SJSA1 (cell line): ENCODE measurements at places on chromosomes 6 and 20. TPM values are rescaled to one million over a fixed set of nuclear protein-coding genes. Genes with fewer than 3 reads are reported as not detected.

DNA sequence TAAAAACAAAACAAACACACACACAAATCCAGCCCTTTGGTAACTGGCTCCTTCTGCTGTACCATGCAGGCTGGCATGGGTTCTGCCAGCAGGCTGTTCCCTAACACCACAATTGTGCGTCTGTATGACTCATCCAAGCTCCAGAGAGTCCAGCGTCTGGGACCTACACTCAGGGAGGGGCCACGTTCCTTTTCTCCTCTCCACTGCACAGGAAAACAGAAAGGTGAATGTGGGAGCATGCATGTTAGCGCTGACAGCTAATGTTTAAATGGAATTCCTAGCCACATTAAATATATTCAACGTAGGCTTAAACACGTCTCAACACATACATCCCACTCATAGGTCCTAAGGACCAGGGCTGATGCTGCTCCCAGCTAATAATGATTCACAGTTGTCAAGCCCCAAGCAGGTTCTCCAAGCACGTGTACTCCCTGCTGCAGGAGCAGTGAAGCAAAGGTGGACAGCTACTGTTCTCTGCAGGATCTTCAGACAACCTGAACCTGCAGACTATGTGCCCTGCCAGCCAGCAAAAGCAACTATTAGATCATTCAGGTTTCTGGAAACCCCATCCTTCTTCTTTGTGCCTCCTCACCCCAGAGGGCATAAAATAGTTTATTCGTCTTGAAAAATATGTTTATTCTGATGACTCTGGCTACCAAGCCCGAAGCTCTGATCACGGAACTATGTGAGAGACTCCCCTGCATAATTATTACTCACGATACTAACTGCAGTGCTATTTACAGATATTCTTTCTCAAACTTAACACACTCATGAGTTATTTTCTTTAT lies 20.9 kb downstream of the MAP1LC3A start:
- peaks cover 31% of the 10 kb centered on the region for H3K4me1 ChIP-seq
- H3K27ac ChIP-seq, result no peak overlapping the region
- H3K36me3 ChIP-seq, result peaks cover 7% of the 10 kb centered on the region
- no peak overlapping the region for H3K4me3 ChIP-seq
- H3K27me3 ChIP-seq, result no peaks in the 10 kb centered on the region

Gene RIPOR3
- total RNA-seq, result 1.3 and 1.8 TPM in 2 replicates

DNA sequence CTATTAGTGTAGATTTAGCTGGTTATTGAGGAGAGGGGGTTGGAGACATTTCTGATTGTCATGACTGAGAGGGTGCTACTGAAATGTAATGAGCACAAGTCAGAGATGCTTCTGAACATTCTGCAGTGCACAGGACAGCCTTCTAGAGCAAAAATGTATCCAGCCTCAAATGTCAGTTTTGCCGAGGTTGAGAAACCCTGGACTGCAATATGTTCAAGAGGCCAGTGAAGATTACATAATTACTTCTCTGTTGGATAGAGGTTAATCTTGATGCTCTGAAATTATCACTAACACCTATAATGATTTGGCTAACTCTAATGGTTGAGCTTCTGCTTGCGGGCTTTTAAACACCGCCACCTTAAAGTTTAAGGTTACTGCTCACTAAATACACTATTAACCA lies 3.4 kb upstream of the DUSP22 start:
- H3K27ac ChIP-seq, result no peak overlapping the region
- H3K36me3 ChIP-seq, result 0 out of 2 replicates have a peak, but pooled peaks cover 2% of the 10 kb centered on the region
- H3K4me3 ChIP-seq, result no peak overlapping the region
- no peak for DNase-seq
- H3K27me3 ChIP-seq, result peaks cover 7% of the 10 kb centered on the region; the same call in 1 of the 2 replicates
- H3K4me1 ChIP-seq, result peaks cover 13% of the 10 kb centered on the region

DNA sequence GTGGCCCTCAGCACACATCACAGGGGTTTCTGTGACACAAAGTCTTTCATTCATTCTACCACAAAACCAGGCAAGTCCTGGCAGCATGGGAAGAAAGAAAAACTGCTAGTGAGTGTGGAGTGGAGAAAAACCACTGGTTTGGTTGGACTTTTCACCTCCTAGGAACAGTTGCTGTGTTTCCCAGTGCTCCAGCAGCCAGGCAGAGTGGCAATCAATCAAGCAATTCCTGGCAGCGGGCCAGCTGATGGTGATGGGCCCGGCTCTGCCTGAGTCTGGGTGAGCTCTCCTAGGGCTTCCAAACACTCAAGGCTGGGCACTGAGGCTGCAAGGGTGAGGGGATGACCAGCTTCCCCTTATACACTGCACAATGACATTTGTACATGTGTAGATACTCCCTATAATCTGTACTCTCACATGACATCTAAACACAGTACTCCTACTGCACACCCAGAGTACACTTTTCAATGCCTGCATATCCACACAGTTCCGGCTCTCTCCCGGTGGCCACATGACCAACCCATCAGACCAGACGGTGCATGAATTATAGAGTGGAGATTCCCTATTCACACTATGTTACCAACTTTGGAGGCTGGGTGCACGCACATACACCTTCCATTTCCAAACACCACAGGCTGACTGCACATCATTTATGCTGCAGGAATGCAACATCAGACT lies 156.6 kb downstream of the UNC5CL start:
- H3K36me3 ChIP-seq, result no peaks in the 10 kb centered on the region
- H3K4me1 ChIP-seq, result no peaks in the 10 kb centered on the region
- H3K4me3 ChIP-seq, result no peak overlapping the region
- no peak overlapping the region for H3K27ac ChIP-seq
- DNase-seq, result no peak

Gene MCCD1
- total RNA-seq, result not detected in 2 replicates

- peaks cover 62% of the 10 kb centered on the region for H3K4me1 ChIP-seq
- H3K27ac ChIP-seq, result peak overlapping the region; percentile 98
- H3K36me3 ChIP-seq, result no peaks in the 10 kb centered on the region
- DNase-seq, result peak; percentile 91
Measured at GRCh38 chr6:16769131-16769985, 8.1 kb upstream of the ATXN1 start.

DNA sequence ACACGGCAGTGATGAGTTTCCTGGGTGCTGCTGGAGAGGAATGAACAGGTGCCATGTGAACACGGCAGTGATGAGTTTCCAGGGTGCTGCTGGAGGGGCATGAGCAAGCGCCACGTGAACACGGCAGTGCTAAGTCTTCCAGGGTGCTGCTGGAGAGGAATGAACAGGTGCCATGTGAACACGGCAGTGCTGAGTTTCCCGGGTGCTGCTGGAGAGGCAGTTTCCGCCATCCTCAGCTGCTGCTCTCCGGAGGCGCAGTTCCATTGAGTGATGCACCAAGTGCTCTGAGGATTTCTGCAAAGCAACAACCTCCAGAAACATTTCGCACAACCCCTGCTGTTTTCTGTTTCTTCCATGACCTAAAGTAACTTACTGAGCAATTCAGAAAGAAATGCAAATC lies 155.4 kb downstream of the SMOC2 start:
- DNase-seq, result no peak
- H3K4me3 ChIP-seq, result no peak overlapping the region
- no peaks in the 10 kb centered on the region for H3K4me1 ChIP-seq
- H3K27ac ChIP-seq, result no peak overlapping the region
- H3K27me3 ChIP-seq, result no peaks in the 10 kb centered on the region
- H3K36me3 ChIP-seq, result no peaks in the 10 kb centered on the region

Gene ISM1
- total RNA-seq, result not detected in 2 replicates

DNA sequence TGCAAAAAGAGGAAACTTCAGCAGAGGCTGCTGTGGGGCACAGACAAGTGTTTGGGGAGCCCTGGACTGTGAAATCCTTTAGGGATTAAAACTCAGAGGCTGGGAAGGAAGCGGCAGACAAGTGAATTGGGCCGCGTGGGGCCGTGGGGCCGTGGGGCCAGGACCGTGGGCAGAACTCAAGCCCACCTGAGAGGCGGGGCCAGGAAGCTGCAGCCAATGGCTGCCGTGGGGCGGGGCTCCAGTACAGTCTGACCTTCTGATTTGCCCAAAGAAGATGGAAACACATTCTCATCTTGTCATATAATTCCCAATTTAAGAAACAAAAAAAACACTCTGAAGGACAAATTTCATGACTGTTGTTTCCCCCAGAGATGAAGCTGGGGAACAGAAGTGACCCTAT lies 55.4 kb downstream of the ANKRD60 start:
- DNase-seq, result no peak
- no peaks in the 10 kb centered on the region for H3K27me3 ChIP-seq
- H3K4me1 ChIP-seq, result peaks cover 12% of the 10 kb centered on the region
- no peak overlapping the region for H3K27ac ChIP-seq
- H3K4me3 ChIP-seq, result no peak overlapping the region

- DNase-seq, result no peak
- H3K27me3 ChIP-seq, result no peaks in the 10 kb centered on the region
- no peak overlapping the region for H3K27ac ChIP-seq
Measured at GRCh38 chr20:47202733-47203667, 153.5 kb downstream of the ZMYND8 start.

DNA sequence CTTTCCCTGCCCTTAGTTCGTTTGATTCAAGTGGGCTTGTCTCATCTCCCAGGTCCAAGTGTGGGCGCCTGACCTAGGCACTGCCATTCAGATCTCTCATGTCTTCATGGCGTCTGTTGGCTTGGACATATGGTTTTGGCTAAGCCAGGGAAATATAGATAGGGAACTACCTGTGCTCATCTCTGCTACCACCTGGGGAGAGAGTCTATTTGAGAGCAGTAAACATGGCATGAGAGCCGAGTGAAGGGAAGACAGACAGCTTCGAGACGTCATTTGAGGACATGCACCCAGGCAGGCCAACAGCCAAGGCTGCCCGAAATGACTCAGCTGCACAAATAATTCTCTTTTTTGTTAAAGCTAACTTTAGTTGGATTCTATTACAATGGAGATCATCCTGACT lies 370.7 kb upstream of the AGPAT4 start:
- no peak for DNase-seq
- H3K4me3 ChIP-seq, result no peak overlapping the region
- peaks cover 16% of the 10 kb centered on the region for H3K4me1 ChIP-seq

DNA sequence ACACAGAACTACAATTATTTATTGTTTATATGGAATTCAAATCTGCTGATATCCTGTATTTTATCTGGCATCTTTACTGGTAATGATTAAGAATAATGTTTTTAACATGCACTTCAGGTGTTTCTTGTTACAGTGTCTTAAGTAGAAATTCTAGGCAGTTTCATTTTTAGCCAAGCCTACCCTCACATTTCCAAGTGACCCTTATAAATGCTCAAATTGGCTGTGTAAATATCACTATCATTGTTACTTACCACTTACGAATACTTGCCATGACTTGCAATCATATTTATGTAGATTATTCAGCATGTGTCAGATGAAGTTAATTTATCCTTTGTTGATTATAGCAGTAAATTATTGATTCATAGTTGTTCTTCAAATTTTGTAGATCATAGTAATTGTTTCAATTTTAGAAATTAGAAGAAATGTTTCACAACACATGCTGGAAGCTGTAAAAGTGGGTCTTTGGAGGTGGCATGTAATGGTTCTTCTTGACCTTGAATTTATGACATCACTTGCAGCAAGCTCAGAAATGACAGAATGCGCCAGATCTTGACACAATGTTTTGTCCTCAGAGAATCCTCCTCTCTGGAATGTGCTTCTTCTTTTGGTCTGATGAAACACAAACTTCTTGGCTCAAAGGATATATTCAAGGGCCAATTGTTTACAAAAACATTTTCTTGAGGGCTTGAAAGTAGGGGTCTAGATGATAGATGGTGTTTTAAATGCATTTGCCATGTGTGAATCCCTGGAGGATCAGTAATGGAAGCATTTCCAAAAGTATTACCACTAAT lies 471.8 kb downstream of the COL12A1 start:
- no peaks in the 10 kb centered on the region for H3K27me3 ChIP-seq
- H3K4me1 ChIP-seq, result peaks cover 36% of the 10 kb centered on the region
- no peak for DNase-seq
- H3K27ac ChIP-seq, result peak overlapping the region; percentile 60; the same call in 1 of the 2 replicates
- no peaks in the 10 kb centered on the region for H3K36me3 ChIP-seq

DNA sequence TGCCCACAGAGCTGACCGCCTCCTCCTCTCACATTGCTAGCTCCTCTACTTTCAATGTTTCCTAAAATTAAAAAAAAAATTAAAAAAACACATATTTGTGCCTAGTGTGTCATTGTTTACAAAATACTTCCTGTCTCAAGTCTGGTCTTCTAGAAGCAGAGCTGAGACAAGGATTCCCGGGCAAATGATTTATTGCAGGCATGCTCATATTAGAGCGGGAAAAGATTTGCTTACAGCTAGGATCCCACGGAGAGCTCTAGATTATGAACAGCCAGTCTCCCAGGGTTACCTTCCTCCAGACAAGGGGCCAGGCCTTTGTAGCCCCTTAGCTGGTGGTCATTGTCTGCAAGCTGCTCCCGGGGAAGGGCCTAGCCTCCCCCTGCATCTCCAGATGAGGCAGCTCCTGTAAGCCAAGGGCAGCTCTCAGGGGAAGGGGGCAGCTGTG lies 9.4 kb downstream of the PACSIN1 start:
- H3K36me3 ChIP-seq, result no peaks in the 10 kb centered on the region
- no peak for DNase-seq
- H3K4me1 ChIP-seq, result peaks cover 15% of the 10 kb centered on the region
- no peaks in the 10 kb centered on the region for H3K27me3 ChIP-seq

Gene ZNF165
- total RNA-seq, result 0.08 TPM in 1 of 2 replicates, not detected in the other

GRCh38 chr6:26550250-26550993 lies 12.3 kb downstream of the HMGN4 start:
- H3K4me1 ChIP-seq, result peaks cover 10% of the 10 kb centered on the region
- no peaks in the 10 kb centered on the region for H3K27me3 ChIP-seq
- peak; percentile 52 for DNase-seq
